Mammary epithelial cell (primary cell): ENCODE measurements at places on chromosomes 7 and 10. TPM values are rescaled to one million over a fixed set of nuclear protein-coding genes. Genes with fewer than 3 reads are reported as not detected.

DNA sequence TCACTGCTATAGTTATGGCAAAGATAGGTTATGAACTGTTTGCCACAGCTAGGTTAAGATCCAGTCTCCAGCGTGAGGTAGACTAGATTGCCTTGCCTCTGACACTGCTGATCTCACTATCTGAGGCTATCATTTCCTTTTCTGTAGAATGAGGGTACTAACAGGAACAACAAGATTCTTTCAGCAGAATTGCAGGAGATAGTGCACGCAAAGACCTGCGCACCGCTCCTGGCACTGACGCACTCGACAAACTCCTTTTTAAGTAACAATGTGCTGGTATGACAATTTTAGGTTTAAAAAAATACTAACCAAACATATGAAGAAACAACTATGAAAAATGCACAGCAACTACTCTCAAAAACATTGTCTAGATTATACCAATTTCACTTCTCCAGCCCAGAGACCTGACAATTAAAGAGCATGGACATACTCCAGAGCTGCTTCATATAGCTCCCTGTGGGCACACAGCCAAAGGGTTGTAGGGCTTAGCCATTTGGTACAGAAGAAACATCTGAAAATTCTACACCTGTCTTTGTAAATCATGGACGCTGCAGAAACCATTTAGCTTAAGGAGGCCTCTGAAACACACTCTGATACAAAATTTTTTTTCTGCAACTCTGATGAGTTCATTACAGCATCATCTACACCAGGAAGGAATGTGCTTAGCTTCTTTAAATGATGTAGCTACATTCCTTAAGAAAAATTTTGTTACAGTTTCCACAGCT, 7.8 kb downstream of the ADAM12 start:
- DNase-seq, result no peak

The STEAP4 gene
- total RNA-seq, result 0.47 TPM in 1 of 2 replicates, not detected in the other

DNA sequence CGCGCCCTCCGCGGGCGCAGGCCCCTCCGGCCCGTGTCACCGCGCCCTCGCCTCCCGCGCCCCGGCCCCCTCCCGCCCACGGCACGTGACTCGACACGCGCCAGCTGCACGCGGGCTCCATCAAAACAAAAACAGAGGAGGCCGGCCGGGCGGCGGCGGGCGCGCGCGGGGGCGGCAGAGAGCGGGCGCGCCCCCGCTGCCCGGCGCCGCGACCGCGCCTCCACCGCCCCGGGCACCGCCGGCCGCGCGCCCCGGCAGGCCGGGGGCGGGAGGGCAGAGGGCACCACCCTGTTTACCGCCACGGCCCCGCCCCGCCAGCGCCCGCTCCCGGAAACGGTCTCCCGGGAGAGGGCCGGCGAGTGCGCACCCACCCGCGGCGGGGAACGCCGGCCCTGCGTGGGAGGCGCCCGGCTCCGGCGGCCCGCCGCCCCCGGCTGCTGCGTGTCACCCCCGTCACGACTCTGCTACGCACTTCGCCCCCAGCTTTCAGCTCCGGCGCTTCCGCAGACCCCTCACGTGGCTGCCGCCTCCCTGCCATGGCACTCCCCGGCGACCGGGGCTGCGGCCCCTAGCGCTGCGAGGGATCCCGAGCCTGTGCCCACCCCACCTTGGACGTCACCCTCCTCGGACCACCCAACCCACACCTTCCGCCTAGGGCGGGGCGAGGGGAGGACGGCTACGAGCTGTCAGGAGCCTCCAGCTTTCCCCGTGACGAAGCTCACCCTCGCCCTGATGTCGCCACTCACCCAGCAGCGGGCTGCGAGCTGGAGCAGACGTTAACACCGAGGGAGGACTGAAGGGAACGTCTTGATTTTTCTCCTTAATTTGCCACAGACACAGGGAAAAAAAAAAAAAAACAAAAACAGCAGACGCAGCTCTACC, 221.6 kb upstream of the MKLN1 start:
- DNase-seq, result peak; percentile 73

DNA sequence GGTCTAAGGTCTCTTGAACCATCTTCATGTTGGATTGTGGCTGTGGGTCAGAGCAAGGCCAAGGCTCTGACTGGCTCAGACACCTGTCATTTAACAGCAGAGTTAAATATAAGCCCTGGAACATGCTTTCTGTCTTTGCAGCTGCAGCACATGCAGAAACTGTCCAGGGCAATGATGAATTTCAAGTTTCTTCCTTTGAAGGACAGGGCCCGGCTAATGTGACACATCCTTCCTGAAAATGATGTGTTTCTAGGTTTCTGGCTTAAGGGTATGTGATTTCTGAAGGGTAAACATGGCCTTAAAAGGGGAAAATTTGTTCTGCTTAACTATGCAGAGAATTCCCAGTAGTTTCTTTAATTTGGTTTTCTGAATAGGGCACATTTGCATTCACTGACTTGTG, 34.0 kb upstream of the SLC35B4 start:
- no peak for DNase-seq

GRCh38 chr10:15295537-15296325, 75.4 kb downstream of the FAM171A1 start:
- DNase-seq, result no peak

The SVOPL gene
- total RNA-seq, result under 0.01 TPM

GRCh38 chr10:114326795-114327194, 77.5 kb downstream of the AFAP1L2 start:
- no peak for DNase-seq

- DNase-seq, result no peak
Observed at GRCh38 chr10:101087965-101088364, 26.2 kb downstream of the KAZALD1 start.
